Stimulated activated CD4-positive, alpha-beta T cell treated with anti-CD3 and anti-CD28 coated beads, Interleukin-2, amount 100 ng/mL, for 4 hours (primary cell): ENCODE measurements at places on chromosomes 12 and 14.

GRCh38 chr12:117986705-117987469 lies 18.1 kb upstream of the KSR2 start:
- no peak for DNase-seq

DNA sequence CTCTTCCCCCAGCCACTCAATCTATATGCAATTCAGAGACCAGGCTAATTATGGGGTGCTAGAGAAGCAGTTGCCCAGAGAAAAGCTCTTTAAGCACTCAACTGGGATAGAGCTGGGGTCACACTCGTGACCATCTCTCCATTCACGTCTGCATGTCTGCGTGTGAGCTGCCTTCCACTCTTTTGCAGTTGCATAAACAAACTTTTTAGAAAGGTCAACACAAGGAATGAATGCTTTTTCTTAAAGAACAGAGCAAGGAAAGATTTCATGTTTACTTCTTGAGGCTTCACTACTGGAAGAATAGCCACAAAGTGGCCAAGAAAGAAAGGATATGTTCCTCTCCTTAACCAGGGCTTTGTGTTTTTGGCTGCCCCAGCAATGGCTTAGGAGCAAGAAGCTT lies 151.1 kb downstream of the SAMD4A start:
- DNase-seq = no peak

DNA sequence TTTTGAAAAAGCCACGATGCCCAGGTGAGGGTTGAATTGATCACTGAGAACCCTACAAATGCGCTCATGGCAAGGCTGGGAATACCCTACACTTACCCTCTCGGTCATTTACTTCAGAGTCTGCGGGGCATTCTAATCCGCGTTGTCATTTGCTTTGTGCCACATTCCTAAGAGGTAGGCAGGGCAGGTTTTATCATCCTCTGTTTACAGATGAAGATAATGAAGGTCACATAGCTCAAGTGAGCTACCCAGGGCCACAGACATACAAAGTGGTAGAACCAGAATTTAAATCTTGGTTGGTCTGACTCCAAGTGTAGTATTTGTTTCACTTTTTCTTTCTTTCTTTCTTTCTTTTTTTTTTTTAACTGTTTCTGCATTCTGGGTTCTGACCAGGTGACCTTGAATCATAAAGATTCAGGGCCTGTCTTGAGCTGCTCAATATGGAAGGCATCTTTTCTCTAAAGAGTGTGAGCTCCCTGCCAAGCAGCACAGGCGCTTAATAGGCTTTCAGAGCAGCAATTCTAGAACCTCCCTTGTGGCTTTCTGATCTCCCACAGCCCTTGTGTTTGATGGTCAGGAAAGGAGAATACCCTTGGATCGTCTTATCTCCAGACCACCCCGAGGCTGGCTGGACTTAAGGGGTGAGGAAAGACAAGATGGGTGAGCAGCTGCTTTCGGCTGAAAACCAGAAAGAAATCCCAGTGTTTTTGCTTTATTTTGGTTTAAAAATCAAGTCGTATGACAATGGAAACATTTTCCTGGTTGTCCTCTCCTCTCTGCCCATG lies 662 bp upstream of the BATF start:
- DNase-seq = no peak

GRCh38 chr12:62712681-62713573 lies 222.0 kb downstream of the PPM1H start:
- DNase-seq = no peak

DNA sequence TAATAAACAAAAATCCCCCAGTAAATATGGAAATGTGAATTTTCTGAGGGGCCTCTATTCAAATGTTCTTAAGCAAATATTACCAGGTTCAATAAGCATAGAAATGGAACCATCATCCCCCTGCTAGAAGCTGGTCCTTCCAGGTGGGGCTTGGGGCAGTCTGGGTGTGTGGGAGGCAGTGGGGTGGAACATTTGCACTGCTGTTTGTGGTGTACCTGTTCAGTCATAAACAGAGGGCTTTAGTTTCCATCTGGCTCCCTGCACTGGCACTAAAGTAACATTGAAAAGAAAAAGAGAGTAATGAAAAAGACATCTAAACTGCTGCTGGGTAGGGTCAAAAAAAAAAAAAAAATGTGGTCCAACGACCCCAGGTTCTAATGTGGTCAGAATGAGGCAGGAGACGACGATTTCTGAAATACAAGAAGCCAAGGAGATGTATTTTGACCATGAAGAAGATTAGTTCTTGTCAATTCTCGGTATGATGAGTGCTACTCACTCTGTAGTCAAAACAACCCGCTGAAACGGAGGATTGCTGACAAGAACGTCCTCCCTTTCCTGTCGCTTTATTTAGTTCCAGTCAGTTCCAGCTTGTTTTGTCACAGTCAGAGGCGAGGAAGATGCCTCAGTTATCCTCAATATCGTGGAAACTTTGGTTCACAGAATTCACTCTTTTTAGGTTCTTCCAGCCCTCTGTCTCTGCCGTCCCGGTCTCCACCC lies 44.2 kb upstream of the MANSC4 start:
- DNase-seq = no peak

GRCh38 chr12:34397591-34398365 lies 375.5 kb downstream of the ALG10 start:
- DNase-seq = no peak

- DNase-seq = no peak
Observed at GRCh38 chr14:34926552-34926951, 51.4 kb upstream of the BAZ1A start.

- DNase-seq = no peak
Observed at GRCh38 chr14:68225321-68225720, 405.7 kb downstream of the RAD51B start.

- DNase-seq = no peak
Observed at GRCh38 chr14:68649476-68650189, 143.2 kb downstream of the ZFP36L1 start.

- no peak for DNase-seq
Observed at GRCh38 chr12:88802096-88802706, 221.9 kb upstream of the KITLG start.

- DNase-seq = no peak
Observed at GRCh38 chr14:35385042-35385839, 19.3 kb downstream of the NFKBIA start.

GRCh38 chr14:47427629-47428028 lies 247.8 kb downstream of the MDGA2 start:
- no peak for DNase-seq

DNA sequence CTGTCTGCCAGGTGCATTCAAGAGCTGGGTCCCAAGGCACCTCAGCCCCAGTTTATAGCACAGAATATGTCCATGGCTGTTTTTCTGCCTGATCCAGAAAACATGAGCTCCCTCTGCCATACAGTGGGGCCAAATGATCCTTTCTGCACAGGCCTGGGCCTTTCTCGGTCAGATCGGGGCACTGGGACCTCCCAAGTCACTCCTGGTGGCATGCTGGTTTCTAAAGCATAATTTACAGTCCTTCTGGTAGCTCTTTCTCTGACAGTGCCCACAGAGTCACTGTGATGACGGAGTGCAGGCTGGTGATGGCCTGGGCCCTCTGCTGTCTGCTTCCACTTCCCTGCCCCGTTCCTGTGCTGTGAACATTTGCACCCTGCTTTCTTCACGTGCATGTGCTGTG lies 99.2 kb downstream of the ADGRD1 start:
- no peak for DNase-seq

GRCh38 chr12:87995581-87996178 lies 33.5 kb downstream of the C12orf50 start:
- no peak for DNase-seq

- no peak for DNase-seq
Observed at GRCh38 chr12:24127919-24128721, 178.7 kb upstream of the SOX5 start.

DNA sequence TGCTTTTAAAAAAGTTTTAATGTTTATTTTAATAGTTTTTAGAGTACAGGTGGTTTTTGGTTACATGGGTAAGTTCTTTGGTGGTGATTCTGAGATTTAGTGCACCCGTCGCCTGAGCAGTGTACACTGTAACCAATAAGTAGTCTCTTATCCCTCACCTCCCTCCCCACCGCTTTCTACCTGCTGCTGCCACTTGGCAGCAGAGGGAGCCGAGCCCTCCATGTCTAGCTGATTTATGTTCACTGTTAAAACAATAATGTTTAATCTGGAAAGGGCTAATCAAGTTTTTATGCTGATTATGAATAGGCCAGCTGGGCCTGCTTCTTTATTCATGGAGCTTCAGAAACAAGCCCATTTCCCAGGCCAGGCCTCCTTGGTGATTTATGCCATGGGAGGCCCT lies 73.1 kb downstream of the ADCK1 start:
- DNase-seq = no peak

DNA sequence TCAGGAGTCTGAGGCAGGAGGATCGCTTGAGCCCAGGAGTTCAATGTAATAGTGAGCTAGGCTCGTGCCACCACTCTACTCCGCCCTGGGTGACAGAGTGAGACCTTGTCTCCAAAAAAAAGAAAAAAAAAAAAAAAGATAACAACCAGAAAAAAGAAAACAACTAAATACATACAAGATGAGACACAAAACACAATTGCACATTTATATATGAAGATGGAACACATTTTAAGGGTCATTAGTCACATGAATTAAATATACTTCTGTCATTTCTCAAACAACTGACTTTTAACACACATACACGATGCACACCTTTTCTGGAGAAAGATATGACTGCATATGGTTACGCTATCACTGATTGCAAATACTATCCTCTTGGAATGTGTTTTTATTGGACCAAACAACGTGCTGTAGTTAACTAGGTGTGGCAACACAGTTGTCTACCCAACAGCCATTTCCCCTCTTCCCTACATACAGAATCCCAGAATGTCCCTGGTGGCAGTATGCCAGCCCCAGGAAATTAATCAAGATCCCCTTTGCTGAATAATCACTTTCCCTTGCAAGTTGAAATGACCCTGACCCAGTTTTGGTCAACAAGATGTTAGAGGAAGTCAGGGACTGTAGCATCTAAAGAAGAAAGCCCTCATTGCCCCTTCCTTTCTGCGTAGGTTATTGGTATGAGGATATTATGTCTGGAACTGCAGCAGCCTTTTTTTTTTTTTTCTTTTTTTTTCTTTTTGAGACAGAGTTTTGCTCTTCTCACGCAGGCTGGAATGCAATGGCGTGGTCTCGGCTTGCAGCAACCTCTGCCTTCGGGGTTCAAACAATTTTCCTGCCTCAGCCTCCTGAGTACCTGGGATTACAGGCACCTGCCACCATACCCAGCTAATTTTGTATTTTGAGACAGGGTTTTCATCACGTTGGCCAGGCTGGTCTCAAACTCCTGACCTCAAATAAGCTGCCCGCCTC lies 5.6 kb upstream of the MYL6B start:
- DNase-seq = no peak

GRCh38 chr12:106915635-106916026 lies 40.1 kb upstream of the TMEM263 start:
- no peak for DNase-seq

DNA sequence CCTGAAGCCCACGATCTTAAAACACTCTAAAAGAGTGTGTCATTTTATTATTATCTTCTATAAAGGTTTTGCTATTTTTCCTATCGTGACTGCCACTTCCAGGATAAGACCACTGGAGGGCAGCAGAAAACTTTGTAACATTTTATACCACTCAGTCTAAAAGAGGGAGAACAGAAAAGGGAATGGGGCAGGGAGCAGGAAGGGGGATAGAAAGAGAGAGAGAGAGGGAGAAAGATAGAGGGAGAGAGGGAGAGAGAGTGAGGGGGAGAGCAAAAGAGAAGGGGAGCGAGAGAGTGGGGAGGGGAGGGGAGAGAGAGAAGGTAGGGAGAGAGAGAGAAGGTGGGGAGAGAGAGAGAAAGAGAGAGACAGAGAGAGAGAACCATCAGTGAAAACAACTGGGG lies 2.0 kb upstream of the ART4 start:
- peak; percentile 22 for DNase-seq

DNA sequence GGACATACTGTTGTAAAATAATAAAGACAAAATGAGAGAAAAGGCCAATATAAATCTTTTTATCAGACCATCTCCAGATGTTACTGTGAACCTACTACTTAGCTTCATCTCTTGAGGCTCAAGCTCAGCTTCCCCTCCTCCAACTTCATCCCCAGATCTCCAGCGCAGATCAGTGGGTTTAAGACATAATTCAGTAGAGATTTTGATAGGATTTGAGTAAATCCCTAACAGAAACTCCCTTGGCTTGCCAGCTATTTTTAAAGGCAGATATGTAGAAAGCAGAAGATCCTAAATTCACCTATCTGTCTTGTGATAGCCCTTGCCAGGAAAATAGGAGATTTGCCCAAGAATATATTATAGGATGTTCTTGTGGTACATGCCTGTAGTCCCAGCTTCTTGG lies 236.7 kb downstream of the FBXL14 start:
- DNase-seq = no peak

- no peak for DNase-seq
Observed at GRCh38 chr14:77039285-77040058, 11.0 kb upstream of the IRF2BPL start.

GRCh38 chr14:102872020-102872419 lies 50.4 kb upstream of the AMN start:
- DNase-seq = no peak

DNA sequence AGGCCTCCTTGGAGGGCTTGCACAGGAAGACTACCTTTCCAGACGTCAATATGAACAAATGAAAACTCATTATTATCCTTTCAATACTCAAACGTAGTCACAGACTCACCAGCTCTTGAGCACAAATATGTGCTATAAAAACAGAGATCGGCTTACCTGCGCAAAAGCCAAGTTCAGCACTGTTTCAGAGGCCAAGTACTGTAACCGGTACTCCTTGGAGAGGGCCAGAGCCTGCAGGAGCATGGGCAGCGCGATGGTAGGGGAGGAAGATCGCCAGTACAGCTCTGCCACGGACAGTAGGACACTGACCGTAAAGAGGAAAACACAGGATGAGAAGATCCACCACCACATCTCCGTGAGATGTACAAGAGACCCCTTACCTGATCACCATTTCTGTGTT lies 21.6 kb upstream of the CAMKK2 start:
- DNase-seq = no peak

GRCh38 chr12:115160271-115161128 lies 476.5 kb upstream of the TBX3 start:
- DNase-seq = no peak

DNA sequence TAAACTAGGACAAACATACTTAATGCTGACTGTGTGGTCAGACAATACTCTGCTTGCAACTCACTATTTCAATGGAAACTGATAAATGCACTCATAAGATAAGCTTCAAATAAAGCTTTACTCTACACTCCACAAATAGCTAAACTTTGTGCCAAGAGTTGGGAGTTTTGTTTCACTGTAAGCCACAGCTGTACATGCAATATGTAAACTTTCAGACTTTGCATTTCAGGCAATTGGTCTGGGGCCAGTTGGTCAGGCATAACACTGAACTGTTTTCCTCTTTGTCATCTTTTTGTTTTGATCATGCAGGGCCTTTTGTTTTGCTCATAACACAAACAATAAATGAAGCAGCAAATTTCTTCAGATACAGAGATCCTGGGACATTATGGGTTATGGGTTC lies 426.2 kb downstream of the IPO8 start:
- no peak for DNase-seq

- no peak for DNase-seq
Observed at GRCh38 chr14:32594766-32595165, 265.7 kb downstream of the AKAP6 start.

GRCh38 chr12:124673801-124674617 lies 106.6 kb upstream of the NCOR2 start:
- DNase-seq = no peak

GRCh38 chr14:33676135-33676566 lies 274.7 kb downstream of the EGLN3 start:
- DNase-seq = no peak
